ENCODE measurements at places on chromosomes 5 and 9.

- no peak for DNase-seq
Observed at GRCh38 chr5:30866142-30866541, 327.3 kb upstream of the CDH6 start.

DNA sequence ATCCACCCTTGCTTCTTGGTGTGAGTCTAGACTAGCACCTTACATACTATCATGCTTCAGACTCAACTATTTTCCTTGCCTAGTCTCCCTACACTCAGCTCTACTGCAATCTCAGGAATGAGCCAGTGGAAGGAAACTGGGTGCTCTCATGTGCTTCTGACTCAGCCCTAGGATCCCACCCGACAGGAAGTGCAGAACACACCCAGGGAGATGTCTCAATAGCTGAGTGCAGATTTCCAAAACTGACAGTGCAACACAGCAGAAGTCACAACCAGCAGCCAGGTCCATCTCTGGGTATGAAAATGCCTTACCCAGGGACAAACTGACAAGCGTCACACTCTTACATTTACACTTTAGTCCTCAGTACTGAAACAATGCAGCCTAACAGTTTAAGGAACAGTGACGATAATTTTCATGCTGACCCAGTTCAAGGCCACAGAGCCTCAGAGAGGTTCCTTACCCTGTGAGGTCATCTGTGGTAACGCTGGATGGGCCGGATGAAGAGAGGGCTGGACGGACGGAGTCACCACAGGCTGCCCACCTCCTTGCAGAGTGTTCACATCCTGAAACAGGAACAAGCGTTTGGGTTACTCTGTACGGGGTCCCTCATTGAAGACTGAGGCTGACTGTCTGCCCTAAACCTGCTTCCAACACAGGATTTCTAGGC, 33.0 kb downstream of the FKBP15 start:
- DNase-seq, result no peak

GRCh38 chr5:103851091-103851490, 288.5 kb upstream of the NUDT12 start:
- DNase-seq, result no peak

DNA sequence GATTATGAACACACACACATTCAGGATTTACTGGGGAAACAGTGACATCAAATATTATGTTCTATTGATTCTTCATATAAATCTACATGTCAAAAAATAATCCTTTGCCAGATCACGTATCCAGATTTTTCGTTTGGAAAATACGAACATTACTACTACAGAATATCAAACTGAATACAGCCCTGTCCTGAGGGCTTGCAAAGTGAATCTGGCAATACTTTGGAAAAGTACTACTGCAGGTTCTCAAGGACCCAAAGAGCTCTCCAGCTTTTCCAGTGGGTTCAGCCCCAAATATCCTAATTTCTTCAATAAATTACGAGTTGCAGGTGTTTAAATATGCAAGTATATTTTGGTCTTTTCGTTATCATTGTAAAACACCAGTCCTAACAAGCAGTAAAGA, 411 bp upstream of the NDUFS4 start:
- no peak for DNase-seq

DNA sequence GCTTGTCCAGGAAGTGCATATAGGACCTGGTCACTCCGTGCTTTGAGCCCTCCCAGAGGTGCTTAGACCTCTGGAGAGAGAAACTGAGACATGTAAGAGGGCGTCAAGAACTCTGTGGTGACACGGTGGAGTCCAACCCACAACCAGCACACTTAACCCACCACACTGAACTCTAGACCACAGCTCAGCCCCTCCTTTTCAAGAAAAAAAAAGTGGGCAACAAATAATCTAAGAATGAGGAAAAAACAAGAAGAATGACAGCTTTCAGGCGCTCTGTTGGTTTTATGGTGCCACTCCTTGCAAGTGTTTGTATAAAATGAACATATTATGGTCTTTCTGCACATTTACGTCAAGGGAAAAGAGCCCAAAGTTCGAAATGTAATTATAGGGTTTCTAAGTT, 50.2 kb upstream of the SNAPC3 start:
- DNase-seq, result no peak

DNA sequence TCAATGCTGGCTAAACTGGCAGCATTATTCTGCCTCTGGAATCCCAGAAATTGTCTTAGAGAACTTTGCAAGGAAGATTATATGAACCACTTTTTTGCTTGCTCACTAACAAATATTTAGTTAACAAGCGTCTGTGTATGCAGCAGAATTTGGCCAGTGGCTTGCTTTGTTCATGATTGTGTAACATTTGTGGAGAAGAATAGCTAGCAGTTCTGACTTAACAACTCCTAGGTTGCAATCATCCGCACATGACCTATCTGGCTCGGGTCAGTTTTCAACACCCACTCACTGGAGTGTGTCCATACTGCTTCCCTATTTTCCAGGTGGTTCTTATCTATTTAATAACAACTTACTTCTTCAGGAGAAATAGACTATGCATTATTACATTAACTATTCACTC, 98.5 kb downstream of the SNX18 start:
- no peak for DNase-seq

DNA sequence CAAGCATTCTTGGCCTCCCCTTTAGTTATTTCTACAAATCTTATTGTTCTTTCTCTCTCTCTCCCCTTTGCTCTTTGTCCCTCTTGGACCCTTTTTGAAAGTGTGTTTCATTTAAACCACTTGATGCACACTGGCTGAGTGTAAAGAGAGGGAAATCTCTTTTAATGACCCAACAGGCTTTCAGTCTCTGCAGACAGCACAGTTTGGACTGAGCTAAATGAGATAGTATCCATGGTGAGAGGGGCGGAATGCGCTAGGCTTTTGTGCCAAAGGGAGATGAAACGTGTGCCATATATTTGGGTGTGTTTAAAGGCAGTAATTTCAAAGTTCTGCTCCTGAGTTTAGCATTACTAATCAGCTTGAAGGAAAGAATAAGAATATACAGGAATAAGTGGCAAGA, 184.9 kb downstream of the PCSK1 start:
- DNase-seq, result no peak

GRCh38 chr5:1161108-1161832, 40.1 kb upstream of the SLC6A19 start:
- DNase-seq, result peak; percentile 75

- no peak for DNase-seq
Observed at GRCh38 chr5:19986031-19986619, 1.9 kb downstream of the CDH18 start.

DNA sequence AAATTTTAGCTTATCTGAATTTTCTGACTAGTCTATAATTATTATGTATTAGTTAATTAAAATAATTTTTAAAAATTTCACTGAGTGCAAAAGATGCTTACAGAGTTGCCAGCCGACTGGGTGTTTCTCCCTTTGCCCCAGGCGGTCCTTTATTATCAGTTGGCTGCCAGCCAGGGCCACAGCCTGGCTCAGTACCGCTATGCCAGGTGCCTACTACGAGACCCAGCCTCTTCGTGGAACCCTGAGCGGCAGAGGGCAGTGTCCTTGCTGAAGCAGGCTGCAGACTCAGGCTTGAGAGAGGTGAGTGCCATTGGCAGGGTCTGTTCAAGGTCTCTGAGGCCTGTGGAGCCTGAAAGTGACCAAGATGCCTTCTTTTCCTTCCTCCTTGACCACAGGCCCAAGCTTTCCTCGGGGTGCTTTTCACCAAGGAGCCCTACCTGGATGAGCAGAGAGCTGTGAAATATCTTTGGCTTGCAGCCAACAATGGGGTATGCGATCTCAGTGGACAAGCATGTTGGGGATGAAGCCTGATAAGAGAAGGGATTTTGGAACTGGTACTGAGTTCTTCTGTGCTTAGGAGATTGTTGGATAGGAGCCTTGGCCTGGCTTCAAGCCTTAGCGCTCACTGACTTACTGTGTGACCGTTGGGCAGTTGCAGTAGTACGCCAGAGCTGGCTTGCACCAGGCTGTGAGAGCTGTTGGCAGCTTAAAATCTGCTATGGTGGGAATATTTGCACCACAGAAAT, 10.6 kb downstream of the DELE1 start:
- peak; percentile 50 for DNase-seq

DNA sequence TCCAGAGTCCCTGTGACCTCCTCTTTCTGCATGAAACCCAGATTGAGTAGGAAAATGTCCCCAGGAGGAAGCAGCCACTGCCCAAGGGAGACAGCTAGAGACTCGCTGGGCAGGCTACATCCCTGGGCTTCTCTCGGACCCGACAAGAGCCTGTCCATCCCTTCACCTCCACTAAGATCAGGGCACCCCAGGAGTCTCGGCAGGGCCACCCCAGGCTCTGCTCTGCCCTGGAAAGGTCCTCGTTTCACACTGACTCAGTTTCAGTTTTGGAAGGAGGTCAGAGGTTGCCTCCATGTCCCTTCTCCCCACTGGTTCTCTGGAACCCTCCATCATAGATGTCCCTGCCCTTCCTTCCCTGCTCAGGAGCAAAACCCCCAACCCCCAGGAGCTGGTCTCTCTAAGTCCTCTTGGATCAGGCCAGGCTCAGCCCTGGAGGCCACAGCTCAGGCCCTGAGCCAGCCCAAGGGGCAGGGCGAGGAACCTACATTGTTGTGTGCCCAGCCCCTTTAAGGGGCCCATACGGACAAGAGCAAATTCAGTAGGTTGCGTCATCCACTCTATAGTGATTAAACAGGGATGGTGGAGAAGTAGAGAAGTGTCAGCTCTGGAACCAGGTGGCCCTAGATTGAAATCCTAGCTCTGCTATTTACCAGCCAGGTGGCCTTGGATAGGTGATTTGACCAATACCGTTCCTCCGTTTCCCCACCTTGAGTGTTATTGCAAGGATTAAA, 37.4 kb downstream of the C9orf50 start:
- DNase-seq, result no peak

DNA sequence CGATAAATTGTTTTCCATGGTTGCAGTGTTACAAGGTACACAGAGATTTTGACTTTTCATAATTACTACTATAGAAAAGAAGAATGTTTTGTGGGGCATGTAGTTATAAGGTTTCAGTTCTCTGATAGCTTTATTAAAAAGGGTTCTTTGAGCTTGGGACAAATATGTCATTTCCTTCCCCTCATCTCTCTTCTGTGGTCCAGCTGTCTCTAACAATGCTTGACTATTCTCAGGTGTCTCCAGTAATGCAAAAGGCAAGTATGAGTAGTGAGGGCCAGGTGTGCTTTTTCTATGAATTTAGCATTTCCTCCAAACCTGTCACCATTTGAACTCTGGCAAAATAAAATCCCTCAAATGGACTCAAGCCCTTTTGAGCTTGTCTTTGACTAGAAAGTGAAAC, 84.3 kb downstream of the SLF1 start:
- no peak for DNase-seq

DNA sequence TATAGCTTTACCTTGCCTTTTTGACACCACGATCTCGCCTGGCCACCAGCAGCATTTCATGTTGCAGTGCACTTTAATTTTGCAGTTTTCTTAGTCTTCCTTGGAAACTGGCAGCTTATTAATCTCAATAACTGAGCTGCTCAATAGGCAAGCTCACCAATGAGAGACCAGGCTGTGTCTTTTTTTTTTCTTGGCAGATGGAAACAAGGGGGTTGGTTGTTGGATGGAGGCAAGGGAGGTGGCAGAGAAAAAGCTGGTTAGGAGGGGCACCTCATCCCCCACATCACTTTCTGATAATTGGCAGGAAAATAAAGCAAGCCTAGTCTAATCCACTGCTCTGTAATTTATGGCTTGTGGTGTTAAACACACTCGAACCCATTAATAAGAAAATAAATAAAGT, 324.5 kb upstream of the WWC1 start:
- DNase-seq, result no peak

- no peak for DNase-seq
Observed at GRCh38 chr9:136784997-136785361, 6.2 kb upstream of the TMEM141 start.

- DNase-seq, result peak; percentile 36
Observed at GRCh38 chr9:131226226-131226625, 50.1 kb downstream of the FAM78A start.

- DNase-seq, result no peak
Observed at GRCh38 chr5:1343931-1344901, 683 bp downstream of the CLPTM1L start.

DNA sequence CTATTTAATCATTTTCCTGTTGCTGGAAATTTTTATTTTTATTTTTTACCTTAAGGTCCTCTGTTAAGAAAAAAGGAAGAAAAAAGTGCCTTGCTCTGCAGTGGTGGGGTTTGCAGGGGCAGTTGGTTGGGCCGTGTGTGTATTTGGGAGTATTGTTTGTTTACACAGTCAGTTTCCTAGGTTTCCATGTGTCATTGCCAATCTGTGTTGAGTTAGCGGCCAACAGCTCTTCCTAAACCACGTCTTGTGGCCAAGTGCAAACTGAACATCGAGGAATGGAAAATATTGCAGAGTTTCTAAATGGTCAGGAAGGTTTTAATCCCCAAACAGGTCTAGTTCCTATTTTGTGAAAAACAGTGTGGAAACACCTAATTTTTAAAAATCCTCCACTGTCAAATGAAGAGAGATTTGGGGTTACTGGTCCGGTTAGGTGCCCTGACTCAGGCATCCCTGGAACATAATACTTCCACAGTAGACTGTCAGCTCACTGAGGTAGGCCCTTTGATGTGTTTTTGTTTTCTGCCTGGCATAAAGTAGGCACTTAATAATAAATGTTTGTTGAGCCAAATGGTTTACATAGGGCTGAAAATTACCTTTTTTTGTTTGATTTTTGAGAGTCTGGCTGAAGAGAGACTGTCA, 37.0 kb downstream of the MAMDC2 start:
- DNase-seq, result peak; percentile 91

DNA sequence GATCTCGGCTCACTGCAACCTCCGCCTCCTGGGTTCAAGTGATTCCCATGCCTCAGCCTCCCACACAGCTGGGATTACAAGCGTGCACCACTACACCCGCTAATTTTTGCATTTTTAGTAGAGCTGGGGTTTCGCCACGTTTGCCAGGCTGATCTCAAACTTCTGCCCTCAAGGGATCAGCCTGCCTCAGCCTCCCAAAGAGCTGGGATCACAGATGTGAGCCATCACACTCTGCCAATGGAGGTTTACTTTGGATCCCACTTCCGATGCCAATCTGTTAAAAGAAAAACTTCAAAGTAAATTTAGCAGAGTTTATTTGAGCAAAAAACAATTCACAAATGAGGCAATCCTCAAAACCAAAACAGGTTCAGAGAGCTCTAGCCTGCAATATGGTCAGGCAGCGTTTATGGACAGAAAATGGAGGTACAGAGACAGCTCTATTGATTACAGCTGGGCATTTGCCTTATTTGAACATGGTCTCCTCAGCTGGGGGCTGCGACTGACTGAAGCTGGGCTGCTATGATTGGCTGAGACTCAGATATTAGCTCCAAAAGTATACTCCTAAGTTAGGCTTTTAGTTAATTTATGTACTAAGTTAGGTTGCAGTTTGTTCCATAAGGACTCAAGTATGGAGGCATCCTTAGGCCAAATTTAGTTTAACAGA, 18.6 kb upstream of the UBTD2 start:
- no peak for DNase-seq

DNA sequence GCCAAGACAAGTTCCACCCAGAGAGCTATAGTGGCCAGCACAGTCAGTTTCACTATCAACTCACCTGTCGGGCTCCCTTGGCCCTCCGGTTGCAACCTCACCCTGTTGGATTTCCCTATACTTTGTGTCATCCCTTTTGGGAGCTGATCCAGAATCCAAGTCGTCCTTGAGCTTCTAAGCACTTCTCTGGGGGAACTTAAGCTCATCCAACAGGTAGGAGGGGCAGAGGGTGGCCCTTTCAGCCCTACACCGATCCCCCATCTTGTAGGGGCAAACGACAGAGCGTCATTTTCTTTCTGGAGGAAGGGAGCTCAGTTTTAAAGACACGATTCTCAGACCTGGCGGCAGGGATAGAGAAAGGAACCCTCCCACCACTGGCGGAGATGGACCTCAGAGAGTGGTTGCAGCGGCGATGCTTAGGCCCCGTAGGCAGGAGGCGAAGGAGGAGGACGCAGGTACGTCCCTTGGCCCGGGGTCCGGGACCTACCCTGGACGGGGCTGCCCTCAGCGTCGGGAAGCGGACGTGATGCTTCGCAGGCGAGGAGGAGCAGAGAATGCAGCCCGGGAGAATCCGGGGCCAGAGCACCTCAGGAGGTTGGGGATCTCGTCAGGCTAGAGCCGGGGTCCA, 519 bp downstream of the ZER1 start:
- no peak for DNase-seq

Data from NCI-H1092 treated with DMSO at 0.1 percent for 48 hours (cell line).